T follicular helper cell (primary cell): ENCODE measurements at places on chromosomes 16 and 17.

GRCh38 chr17:63961355-63962212 lies 11.1 kb downstream of the SCN4A start:
- peak; percentile 20 for DNase-seq

DNA sequence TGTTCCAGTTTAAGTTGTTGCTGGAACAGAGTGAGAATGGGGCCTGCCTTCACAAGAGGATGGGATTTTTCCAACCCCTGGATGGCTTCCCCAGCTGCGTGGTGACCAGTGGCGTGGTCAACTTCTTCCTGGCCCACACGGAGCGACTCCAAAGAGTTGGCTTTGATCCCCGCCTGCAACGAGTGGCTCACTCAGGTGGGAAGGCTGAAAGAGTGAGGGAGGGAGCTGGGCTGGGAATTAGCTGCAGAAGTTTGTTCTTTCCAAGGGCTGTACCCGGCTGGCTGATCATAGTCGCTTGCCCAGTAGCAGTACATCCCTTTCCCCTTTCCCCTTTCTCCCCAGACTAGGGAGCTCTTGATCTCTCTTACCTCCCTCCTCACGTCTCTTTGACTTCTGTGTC lies 36.1 kb downstream of the B4GALNT2 start:
- DNase-seq, result no peak

- DNase-seq, result no peak
These were observed 132.5 kb downstream of the HS3ST2 start for GRCh38 chr16:22946433-22946832.

GRCh38 chr17:6508519-6509030 lies 47.8 kb downstream of the PITPNM3 start:
- DNase-seq, result no peak

GRCh38 chr16:48911700-48912099 lies 301.7 kb upstream of the N4BP1 start:
- no peak for DNase-seq

- DNase-seq, result peak; percentile 92
These were observed at the start of gene TSEN54 for GRCh38 chr17:75516255-75516618. Gene TSEN54 (plus strand): TSS chr17:75516528. CDS start chr17:75516561, 33 bp downstream.

DNA sequence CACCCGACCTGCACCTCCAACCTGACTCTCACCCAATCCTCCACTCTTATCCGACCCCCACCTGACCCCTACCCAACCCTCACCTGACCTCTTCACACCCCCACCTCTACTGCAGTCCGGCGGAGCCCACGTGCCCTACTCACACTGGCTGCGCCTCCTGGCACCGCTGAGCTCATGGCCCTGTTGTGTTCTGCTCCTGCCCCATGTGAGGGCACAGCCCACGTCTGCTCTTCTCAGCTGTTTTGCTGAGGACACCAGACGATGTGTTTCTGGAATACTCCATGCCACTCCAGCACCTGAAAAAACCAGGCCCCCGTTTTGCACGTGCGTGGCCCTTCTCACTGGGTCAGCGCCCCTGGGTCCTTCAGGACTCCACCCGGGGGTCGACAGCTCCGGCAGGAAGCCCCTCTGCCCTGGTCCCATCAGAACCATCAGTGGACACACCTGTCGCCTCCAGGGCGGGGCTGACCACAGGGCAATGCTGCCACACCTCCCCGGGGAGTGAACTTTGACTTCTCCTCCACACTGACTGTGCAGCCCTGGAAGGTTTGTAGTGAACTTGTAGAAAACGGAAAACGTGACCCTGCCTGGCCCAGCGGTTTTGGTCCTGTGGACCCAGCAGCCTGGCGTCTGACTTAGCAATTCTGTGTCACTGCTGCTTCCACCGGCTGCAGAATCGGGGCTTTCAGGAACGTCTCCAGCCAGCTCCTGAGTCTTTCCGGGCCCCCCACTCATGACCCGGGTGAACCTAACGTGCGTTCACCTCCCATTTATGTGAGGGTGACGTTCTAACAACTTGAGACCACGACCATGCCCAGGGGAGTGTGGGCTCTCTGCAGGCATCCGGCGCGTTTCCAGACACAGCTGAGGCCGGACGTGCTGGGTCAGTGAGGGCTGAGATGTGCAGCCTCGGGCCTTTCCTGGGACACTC lies 5.7 kb upstream of the RAB40B start:
- no peak for DNase-seq

GRCh38 chr16:583470-583814 lies 6.4 kb upstream of the RAB40C start:
- DNase-seq, result no peak
